Lung (tissue), 17 donors: ENCODE measurements at places on chromosomes 7 and 10.

DNA sequence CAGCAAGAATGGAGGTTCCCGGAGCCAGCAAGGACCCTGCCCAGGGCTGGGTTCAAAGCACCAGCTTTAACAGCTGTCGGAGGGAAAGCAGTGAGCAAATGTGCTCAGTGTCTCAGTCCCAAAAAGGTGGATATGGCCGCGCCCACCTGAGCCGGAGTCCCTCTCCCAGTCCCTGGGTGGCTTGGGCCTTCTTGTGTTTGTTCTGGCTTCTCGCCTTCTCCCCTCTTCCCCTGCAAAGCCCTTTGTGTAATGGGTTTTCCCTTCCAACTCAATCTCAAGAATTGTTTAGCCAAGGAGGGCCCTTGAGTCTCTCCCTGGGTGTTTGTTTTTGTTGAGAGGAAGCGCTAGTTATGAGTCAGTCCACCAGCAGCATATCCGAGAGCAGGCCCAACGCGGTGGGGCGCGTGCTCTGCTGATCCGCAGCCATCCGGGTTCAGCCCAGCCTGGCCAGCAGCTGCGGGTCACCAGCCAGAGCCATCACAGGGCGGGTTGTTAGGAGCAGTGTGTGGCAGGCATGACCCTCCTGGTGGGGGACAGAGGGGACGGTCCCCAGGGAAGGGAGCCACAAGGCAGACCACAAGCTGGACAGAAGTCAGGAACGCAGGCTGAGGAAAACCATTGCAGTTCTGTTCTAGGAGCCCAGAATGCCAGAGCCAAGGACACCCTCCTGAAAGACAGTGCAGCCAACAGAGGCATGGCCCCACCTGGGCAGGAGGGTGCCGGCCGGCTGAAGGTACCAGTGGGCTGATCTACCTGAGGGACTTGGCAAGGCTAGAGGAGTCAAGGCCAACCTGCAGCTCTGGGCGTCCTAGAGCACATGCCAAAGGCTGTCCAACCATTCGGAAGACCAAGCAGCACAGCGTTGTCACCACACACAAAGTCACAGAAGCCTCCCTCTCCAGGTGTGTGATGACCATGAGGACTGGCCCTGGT, 21.3 kb downstream of the CALML3 start:
- peak; percentile 53 for DNase-seq
- H3K36me3 ChIP-seq: no peaks in the 10 kb centered on the region
- H3K27me3 ChIP-seq: no peaks in the 10 kb centered on the region
- peaks cover 30% of the 10 kb centered on the region for H3K4me1 ChIP-seq

DNA sequence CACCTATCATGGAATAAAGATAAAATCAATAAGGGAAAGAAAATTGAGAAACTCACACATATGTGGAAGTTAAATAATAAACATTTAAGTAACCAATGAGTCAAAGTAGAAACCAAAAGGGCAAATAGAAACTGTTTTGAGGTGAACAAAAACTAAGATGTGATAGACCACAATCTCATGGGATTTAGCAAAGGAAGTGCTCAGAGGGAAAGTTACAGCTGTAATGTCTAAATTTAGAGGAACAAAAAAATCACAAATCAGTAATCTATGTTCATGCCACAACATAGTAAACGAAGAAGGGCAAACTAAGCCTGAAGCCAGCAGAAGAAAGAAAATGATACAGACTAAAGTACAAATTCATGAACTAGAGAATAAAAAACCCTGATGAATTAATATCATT, 16.3 kb downstream of the CYP3A4 start:
- no peaks in the 10 kb centered on the region for H3K27me3 ChIP-seq
- H3K27ac ChIP-seq: no peak overlapping the region
- no peaks in the 10 kb centered on the region for H3K36me3 ChIP-seq
- peak; percentile 3 for DNase-seq

- H3K27ac ChIP-seq: no peak overlapping the region
- peaks cover 2% of the 10 kb centered on the region for H3K4me1 ChIP-seq
- H3K4me3 ChIP-seq: no peak overlapping the region
- H3K27me3 ChIP-seq: no peaks in the 10 kb centered on the region
Observed at GRCh38 chr7:14336256-14336655, 346.8 kb upstream of the ETV1 start.

- no peaks in the 10 kb centered on the region for H3K36me3 ChIP-seq
- H3K4me3 ChIP-seq: no peak overlapping the region
- H3K27ac ChIP-seq: no peak overlapping the region
Observed at GRCh38 chr7:22486597-22486996, 13.4 kb downstream of the STEAP1B start.

- H3K27ac ChIP-seq: no peak overlapping the region
- H3K36me3 ChIP-seq: no peaks in the 10 kb centered on the region
- no peak overlapping the region for H3K4me3 ChIP-seq
- H3K4me1 ChIP-seq: no peaks in the 10 kb centered on the region
- DNase-seq: no peak
- H3K27me3 ChIP-seq: no peaks in the 10 kb centered on the region
Observed at GRCh38 chr7:127135871-127136485, 116.8 kb downstream of the GRM8 start.

- H3K27me3 ChIP-seq: peaks cover 5% of the 10 kb centered on the region
- H3K27ac ChIP-seq: no peak overlapping the region
- no peak for DNase-seq
- peaks cover 5% of the 10 kb centered on the region for H3K4me1 ChIP-seq
- H3K4me3 ChIP-seq: no peak overlapping the region
- H3K36me3 ChIP-seq: no peaks in the 10 kb centered on the region
Observed at GRCh38 chr7:103762065-103762760, 227.2 kb downstream of the RELN start.

DNA sequence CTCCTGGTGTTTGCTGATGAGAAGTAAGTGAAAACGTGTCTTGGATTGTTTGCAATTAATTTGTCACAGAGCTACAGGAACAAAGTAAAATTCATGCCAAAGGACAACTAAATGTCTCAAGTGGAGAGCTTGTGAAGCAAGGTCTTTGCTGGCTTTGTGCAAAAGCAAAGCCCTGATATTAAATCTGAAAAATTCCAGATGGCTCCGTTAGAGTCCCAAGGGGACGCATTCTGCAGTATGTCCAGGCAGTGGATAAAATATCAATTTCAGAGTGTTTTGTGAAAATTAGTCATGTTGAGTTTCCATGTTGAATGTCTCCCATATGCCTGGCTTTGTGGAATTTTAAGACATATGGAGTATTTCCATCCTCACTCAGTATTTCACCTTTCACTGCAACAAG, 102.5 kb upstream of the PTN start:
- H3K27me3 ChIP-seq: no peaks in the 10 kb centered on the region
- H3K4me3 ChIP-seq: no peak overlapping the region
- no peaks in the 10 kb centered on the region for H3K36me3 ChIP-seq
- no peak overlapping the region for H3K27ac ChIP-seq
